Left kidney (tissue), 8 donors: ENCODE measurements at places on chromosomes 2 and 18.

GRCh38 chr18:57083485-57083884 lies 63.4 kb upstream of the BOD1L2 start:
- DNase-seq: no peak

- no peak for DNase-seq
These were observed 113.7 kb upstream of the GATA6 start for GRCh38 chr18:22055466-22056238.

GRCh38 chr18:77567205-77567604 lies 317.6 kb downstream of the GALR1 start:
- DNase-seq: no peak

DNA sequence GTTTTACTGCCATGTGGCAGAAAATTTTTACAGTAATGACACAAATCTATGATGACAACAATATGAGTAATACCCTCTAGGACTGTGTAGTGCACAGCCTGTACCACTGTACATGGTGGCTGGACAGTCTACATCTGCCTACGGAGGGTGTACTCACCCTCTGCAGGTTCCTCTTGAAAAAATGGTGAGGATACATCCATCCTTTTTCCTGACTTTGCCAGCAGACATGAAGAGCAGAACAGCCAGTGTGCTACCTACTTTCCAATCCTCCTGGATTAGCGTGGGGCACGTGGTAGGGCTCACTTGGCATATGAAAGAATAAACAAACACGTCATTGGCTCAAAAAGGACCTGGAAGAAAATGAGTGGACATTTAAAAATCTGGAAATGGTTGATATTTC lies 62.6 kb downstream of the TRPM8 start:
- no peak for DNase-seq

GRCh38 chr2:134368009-134368817 lies 114.3 kb downstream of the MGAT5 start:
- DNase-seq: peak; percentile 52

GRCh38 chr2:60764736-60765534 lies 8.9 kb downstream of the PAPOLG start:
- DNase-seq: no peak
